ENCODE measurements at places on chromosomes 4 and X.

DNA sequence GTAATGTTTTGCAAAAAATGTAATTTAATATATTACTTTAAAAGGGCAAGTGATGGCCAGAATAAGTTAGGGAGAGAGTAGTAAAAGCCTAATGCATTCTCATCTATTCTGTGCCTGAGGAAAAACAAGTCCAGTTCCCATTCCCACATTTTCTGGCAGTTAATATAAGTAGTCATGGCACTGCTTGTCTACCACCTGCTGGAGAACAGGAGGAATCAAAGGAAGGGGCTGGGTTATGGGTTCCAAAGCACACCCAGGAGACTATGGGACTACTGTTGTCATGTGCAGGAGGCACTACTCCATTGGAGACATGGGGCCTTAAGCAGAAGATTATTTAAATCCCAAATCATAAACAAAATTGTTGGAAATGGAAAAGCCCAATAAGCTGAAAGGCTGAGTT, 2618.6 kb downstream of the ARAP2 start:
- DNase-seq, result no peak

GRCh38 chrX:64976673-64977040, 407 bp upstream of the ZC4H2 start:
- DNase-seq, result no peak

- DNase-seq, result no peak
These were observed 163.9 kb downstream of the KDR start for GRCh38 chr4:54961357-54961975.

- DNase-seq, result no peak
These were observed 67.3 kb upstream of the IL13RA1 start for GRCh38 chrX:118660085-118660484.
